ENCODE measurements at places on chromosomes 3 and 15.

DNA sequence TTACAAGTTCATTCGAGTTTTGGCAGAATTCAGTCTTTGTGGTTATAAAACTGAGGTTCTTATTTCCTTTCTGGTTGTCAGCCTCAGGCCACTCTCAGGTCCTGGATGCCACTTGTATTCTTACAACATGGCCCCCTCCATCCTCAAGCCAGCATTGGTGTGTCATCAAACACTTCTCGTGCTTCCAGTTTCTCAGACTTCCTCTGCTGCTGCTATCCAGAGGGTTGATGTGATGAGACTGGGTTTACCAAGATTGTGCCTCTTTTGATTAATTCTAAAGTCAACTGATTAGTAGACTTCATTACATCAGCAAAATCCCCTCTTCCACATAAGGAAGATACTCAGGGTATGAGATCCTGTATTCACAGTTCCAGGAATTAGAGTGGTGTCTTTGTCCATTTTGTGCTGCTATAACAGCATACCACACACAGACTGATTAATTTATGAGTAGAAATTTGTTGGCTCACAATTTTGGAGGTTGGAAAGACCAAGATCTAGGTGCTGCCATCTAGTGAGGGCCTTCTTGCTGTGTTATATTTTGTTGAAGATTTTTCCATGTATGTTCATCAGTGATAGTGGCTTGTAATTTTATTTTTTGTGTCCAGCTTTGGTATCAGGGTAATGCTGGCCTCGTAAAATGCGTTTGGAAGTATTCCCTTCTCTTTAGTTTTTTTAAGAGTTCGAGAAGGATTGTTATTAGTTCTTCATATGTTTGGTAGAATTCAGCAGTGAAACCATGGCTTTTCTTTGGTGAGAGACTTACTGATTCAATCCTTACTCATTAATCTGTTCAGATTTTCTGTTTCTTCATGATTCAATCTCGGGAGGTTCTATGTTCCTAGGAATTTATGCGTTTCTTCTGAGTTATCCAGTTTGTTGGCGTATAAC is 11.1 kb downstream of the LRCH3 start:
- no peak for DNase-seq

- DNase-seq: no peak
Measured at GRCh38 chr3:54837964-54838363, 89.9 kb downstream of the LRTM1 start.

DNA sequence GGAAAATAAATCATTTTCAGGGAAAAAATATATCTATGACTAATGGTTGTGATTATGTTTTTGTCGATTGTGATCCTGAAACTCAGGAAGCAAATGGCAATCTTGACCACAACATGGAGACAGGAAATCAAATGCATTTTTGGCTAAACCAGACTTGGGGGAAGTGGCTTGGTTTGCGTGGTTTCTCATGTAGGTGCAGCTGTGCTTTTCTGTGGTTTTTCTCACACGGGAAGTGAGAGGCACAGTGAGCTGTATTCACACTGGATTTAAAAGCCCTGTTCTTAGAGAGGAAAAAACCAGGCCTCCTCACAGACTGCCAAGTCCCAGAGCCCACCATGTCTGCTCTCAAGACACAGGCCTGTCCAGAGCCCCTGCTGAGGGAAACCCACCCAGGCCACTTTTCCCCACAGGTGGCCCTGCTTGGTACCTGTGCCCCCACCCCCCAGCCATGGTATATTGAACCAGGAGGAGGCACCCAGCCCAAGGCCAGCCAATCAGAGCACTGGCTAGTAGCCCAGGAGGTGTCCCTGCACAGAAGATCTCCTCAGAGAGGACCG is 46.1 kb downstream of the BTD start:
- no peak for DNase-seq

DNA sequence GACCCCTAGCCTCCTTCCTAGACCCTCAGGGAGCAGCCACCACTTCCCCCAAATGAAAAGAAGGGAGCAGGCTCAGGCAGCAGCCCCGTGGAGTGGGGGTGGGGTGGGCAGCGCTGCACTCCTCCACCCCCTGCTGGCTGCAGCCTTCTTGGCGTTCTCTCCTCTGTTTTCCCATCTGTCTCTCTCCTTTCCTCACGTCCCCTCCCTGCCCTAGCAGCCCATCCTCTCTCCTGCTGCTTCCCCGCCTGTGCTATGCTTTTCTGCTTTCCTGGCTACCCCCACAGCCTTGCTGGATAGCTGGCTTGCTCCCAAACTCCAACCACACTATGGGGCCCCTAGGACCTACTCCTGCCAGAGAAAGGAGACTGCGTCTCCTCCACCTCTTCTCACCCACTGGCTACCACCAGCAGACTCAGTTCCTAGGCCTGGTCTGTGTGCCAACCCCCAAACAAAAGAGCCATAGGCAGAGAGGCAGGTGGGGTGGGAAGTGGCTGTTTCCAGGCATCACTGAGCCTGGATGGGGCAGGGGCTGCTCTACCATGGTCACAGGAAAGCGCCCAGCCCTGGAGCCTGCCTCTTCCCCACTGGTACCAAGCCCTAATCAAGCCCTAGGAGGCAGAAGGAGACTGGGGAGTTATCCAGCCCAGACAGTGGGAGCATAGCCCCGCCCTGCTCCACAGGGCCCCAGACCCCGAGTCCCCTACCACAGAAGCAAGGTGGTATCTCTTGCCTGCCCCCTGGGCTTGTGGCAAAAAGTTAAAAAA is 3.4 kb upstream of the DISP2 start:
- peak; percentile 68 for DNase-seq

DNA sequence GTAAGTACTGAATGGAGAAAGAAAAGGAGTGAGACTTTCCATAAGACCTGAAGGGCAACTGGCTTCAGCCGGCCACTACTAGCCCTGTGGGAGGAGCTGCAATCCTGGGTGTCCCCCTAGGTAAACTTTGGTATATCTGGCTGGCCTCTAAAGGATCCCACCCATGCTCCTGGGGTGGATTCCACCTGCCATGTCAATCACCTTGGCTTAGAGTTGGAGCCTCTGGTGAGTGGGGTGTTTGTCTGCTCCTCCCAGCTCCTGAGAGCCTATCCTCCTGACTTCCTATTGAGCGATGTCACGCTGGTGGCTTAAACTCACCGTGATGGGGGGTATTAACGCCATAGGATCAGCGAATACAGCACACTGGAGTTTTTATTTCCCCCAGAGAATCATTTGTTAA is 2.6 kb downstream of the SPTBN5 start:
- no peak for DNase-seq

DNA sequence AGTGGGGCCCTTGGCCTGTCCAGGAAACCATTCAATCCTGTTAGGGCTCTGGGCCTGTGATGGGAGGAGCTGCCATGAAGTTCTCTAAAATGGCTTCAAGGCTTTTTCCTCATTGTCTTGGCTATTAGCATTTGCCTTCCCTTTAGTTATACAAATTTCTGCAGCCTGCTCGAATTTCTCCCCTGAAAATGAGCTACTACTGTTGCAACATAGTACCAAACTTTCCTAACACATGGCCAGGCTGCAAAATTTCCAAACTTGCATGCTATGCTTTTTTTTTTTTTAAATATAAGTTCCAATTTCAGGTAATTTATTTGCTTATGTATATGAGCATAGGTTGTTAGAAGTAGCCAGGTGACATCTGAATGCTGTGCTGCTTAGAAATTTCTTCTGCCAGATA is 560.8 kb upstream of the TBL1XR1 start:
- DNase-seq: no peak
